ENCODE measurements at places on chromosomes 1 and 21. TPM values are rescaled to one million over a fixed set of nuclear protein-coding genes. Genes with fewer than 3 reads are reported as not detected.

Gene SYNC
- not detected for polyA plus RNA-seq

Gene PTBP2
- 319 TPM for polyA plus RNA-seq

Gene PPM1J
- polyA plus RNA-seq = 1.7 TPM

Gene NASP
- polyA plus RNA-seq = 177 TPM

Gene TMEM200B
- 0.22 TPM for polyA plus RNA-seq

Gene MATN1
- polyA plus RNA-seq = 0.42 TPM

Gene BSND
- not detected for polyA plus RNA-seq

Gene HDGF
- 138 TPM for polyA plus RNA-seq

Gene CGN
- polyA plus RNA-seq = 4.4 TPM

Gene FNDC5
- polyA plus RNA-seq = 20.5 TPM

Gene HAO2
- not detected for polyA plus RNA-seq

Gene LRRC3
- 3.8 TPM for polyA plus RNA-seq

Gene EPHA8
- polyA plus RNA-seq = 4.7 TPM

Gene TEX38
- not detected for polyA plus RNA-seq

Gene CRP
- polyA plus RNA-seq = 0.98 TPM

Gene SELP
- polyA plus RNA-seq = not detected

Gene LRRN2
- 3.3 TPM for polyA plus RNA-seq

Gene CAMSAP2
- polyA plus RNA-seq = 49.2 TPM

Gene CD1E
- polyA plus RNA-seq = not detected

Gene CNN3
- polyA plus RNA-seq = 106 TPM

Gene C1QC
- polyA plus RNA-seq = not detected

Gene RPE65
- polyA plus RNA-seq = not detected

Gene ARHGEF19
- 0.93 TPM for polyA plus RNA-seq

Gene EXTL1
- 2.7 TPM for polyA plus RNA-seq

Gene HSPB7
- not detected for polyA plus RNA-seq

Gene CLDN8
- polyA plus RNA-seq = not detected

Gene ETNK2
- polyA plus RNA-seq = 26.3 TPM

Gene CCDC18
- polyA plus RNA-seq = 5.7 TPM

Gene SPRR1B
- polyA plus RNA-seq = not detected

Gene ANKRD35
- polyA plus RNA-seq = not detected

Gene KCNA2
- 3.4 TPM for polyA plus RNA-seq

Gene LHX8
- 8.8 TPM for polyA plus RNA-seq

Gene RGL1
- polyA plus RNA-seq = 17.0 TPM

Gene CR1L
- not detected for polyA plus RNA-seq

Gene CFHR3
- polyA plus RNA-seq = not detected

Gene PRDX6
- 111 TPM for polyA plus RNA-seq

Gene KRTAP13-2
- polyA plus RNA-seq = not detected

Gene PRAMEF7
- not detected for polyA plus RNA-seq

Gene HSD3B2
- not detected for polyA plus RNA-seq

Gene DIO1
- polyA plus RNA-seq = not detected

Gene HEYL
- not detected for polyA plus RNA-seq

Gene DCDC2B
- not detected for polyA plus RNA-seq

Gene CA6
- not detected for polyA plus RNA-seq

Gene MRAP
- polyA plus RNA-seq = not detected

Gene SHE
- polyA plus RNA-seq = not detected

Gene NR1I3
- polyA plus RNA-seq = not detected

Gene S100A7
- polyA plus RNA-seq = not detected

Gene WNT9A
- 1.4 TPM for polyA plus RNA-seq

Gene GJC2
- polyA plus RNA-seq = 1.7 TPM

Gene LIPI
- not detected for polyA plus RNA-seq

Gene PKNOX1
- polyA plus RNA-seq = 6.9 TPM

Gene ADAM30
- polyA plus RNA-seq = not detected

Gene SFT2D2
- polyA plus RNA-seq = 8.3 TPM

Measured in neural cell (in vitro differentiated cells).